Epithelial cell of proximal tubule (primary cell): ENCODE measurements at places on chromosomes 3 and 15.

DNA sequence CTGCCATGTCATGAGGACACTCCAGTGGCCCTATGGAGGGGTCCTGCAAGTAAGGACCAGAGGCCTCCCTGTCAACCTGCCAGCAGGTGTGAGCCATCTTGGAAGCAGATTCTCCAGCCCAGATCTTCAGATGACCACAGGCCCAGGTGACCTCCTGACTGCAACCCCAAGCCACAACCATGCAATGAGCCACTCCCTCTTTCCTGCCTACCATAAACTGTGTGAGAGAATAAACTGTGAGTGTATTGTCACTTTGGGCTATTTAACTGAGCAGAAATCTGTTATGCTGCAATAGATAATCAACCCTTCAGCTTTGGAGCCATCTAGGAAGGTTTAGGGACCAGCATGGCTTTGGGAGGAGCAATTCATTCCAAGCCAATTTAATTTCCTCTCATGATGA, 367.9 kb downstream of the SHQ1 start:
- no peak for DNase-seq

GRCh38 chr15:85381850-85382751, 1.7 kb downstream of the AKAP13 start:
- DNase-seq, result no peak

DNA sequence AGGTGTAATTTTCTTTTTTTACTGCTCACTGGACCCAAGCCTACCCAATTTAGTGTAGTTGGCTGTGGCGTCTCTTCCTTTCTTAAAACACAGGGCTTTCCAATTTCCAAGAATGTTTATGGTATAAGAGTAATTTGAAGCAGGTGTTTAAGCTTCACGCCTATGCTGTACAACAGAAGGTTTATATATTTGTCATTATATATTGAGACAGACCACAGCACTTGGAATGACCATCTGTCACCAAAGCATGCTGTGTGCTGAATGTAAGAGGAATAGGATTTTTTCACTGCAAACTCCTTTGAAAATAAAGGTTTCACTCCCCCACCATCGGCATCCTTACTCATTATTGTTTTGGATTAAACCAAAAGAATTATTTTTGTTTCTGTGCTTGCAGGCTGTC, 325.7 kb downstream of the OTOL1 start:
- DNase-seq, result no peak

GRCh38 chr3:153410517-153410916, 248.5 kb downstream of the RAP2B start:
- DNase-seq, result no peak

GRCh38 chr3:159229116-159229680, 427.3 kb downstream of the MFSD1 start:
- no peak for DNase-seq

- no peak for DNase-seq
Measured at GRCh38 chr15:29675791-29676301, 146.4 kb downstream of the TJP1 start.

DNA sequence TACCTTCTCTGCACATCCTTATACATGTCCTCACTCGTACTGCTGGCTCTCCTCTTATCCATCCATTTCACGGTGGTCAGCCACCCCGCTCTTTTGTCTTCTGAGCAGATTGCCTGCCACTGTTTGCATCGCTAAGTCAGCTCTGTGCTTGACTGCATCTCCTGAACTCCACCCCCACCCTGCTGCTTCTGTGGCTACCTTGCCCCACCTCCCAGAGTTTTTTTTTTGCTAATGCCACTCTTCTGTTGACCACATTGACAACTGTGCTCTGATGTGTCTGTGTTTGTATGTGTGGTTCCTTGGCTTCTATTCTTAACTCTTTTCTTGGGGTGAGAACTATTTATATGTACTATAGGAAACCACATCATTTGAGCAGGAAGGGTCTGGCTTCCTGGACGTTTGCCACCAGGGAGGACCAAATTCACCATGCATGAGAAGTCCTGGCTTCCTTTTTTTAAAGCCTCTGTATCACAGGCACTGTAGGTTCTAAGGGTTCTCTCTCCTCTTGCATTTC, 12.8 kb upstream of the MTMR10 start:
- no peak for DNase-seq

- no peak for DNase-seq
Measured at GRCh38 chr15:89820666-89821611, 6.3 kb upstream of the ANPEP start.

- DNase-seq, result no peak
Measured at GRCh38 chr15:69305933-69306568, 7.3 kb downstream of the PAQR5 start.

DNA sequence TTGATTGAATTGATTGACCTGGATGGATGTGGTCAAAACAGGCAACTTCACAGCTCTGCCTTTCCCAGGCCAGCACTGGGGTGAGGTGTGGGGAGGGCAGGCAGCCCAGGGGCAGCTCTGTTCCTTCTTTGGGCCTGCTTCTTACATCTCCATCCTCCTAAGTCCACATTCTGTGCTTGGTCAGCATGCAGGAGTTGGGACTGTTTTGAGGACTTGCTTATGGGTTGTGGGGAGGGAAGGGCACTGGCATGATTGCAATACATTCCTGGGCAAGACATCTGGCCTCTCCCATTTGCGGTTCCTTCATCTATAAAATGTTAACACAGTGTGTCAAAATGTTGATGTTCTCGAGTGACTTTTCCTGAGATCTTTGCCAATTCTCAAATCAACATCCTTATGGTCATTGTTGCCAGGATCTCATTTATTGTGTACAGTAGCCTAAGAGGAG, 84.1 kb downstream of the ST6GAL1 start:
- DNase-seq, result no peak
